ENCODE measurements at places on chromosomes 7 and 10.

- no peak for DNase-seq
Observed at GRCh38 chr7:37901236-37901827, 15.3 kb downstream of the SFRP4 start.

DNA sequence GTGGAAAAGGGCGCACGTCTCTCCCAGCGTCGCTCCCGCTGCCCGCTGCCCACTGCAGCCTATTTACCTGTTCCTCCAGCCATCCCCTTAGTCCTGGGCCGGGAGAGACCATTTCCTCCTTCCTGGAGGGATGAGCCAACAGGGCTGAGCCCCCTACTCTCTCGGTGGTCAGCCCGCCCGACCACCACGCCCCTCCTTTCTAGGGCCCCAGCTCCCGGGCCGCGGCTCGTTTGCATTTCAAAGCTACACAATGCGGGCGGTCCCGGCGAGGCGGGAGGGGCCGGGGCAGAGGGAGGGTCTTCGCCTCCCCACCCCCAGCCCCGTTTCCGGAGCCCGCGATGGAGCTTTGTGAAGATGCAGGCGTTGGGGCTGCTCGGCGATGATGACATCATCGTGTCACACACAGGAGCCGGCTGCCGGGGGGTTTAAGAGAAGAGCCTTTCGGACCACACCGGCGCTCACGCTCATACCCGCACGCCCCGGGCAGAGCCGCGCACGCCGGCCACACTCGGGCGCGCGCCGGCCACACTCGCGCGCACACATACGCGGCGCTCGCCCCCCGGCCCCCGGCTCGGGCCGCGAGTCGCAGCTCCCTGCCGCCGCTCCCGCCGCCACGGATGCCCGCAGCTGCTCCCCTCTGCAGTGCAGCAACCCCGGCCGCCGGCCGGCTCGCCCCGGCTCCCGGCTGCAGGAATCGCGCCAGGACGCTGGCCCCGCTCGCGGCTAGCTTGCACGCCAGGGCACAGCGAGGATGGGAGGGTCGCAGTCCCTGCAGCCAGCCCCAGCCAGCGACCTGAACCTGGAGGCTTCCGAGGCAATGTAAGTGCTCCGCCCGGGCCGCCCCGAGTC lies 107.7 kb upstream of the BTBD16 start:
- no peak for DNase-seq

DNA sequence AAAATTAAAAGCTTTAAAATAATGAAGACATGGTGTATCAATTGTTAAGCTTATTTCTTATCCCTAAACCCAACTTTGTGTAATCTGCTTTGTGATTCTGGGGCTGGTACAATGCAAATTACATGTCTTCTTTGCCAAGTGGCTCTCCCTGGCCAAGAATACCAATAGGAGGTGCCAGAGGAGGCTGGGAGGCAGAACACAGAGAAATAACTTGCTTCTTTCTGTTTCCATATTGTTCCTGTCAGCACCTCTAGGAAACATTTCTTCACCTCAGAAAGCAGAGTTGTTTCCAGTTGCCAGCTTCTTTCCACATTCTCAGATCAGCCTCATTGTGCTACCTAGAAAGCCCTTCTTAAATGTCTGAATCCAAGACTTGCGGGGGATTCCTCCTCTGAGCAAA lies 174.4 kb downstream of the MDFIC start:
- DNase-seq, result no peak

DNA sequence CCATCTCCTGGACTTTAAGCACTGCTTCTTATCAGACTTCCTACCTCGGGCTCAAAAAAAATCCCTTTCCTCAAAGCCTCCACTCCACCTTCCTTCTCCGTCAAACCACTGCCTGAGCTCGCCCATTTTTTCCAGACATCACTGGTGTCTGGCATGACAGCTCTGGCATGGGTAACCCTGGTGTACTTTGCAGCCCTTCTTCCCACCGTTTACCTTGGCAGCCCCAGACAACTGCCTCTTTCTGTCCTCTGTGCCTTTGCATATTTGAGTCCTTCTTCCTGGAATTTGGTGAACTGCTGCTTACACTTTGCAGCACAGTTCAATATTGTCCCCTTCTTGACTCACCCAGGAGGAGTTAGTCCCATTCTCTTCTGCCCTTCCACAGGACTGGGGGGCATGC lies 144.6 kb upstream of the TBX20 start:
- no peak for DNase-seq

DNA sequence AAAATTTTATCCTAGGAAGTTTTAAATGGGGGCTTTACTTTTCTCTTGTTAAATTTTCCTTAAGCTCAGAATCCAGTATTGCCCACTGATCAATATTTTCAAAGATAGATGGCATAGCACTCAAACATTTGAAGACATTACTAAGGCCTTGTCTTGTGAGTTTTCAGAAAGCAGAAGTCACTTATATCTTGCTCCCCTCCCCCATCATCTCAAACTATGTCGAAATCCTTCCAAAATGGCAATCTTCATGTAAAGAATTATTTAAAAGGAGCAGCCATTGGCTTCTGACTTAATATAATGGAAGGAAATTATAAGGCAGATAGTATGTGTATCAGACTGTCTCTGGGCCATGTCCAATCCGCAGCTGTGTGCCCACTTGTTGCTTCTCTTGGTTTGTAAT lies 553.5 kb upstream of the C7orf33 start:
- DNase-seq, result no peak

DNA sequence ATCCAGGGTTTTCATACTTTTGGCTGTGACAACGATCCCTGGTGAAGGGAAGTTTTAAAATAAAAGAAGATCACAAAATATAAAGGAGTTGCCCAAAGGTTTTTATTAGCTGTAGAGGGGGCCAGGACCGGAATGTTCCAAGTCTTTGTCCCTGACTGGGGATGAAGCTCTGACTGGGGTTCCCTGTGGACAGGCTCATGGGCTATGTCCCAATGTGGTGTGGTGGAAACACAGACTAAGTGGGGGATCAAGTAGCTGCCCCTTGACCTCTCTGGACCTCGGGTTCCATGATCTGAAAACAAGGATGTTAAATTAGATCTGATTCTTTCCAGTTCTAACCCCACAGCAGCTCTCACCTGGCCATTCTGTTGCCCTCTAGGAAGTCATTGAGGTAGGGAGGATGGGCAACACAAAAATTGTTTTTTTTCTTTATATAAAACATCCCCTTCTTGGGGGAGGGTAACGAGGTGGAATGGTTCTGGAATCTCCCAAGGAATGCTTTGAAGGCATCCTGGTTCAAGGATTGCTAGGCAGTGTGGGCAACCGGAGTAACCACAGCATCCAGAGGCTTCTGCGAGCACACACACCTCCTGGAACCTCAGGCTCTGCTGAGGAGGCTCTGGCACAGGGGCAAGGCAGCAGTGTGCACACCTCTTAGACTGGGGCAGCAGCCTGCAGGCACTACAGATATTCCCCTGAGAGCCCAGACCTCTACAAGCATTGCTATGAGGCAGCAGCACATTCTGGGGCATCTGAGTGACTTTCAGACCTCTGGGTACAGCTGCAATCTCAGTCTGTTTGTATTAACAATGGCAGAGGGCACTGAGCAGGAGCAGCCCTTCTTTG lies 21.4 kb upstream of the CRYGN start:
- DNase-seq, result no peak

DNA sequence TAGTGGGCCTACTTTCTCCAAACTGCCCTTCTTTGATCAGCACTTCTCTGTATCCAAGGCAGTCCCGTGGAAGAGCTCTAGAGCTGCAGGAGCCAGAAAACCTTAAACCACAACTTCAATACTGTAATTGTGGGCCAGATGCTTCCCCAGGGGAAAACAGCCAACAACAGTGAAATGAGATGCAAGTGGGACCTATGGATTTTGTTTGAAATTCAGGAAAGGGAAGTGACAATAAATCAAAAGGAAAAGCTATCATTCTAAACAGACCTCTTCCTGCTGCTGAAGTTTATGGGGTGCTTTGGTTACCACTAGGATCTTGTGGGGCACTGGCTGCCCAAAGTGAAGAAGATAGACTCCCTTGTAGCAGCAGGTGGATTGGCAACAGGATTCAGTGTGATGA lies 1031.7 kb downstream of the LRMDA start:
- no peak for DNase-seq

DNA sequence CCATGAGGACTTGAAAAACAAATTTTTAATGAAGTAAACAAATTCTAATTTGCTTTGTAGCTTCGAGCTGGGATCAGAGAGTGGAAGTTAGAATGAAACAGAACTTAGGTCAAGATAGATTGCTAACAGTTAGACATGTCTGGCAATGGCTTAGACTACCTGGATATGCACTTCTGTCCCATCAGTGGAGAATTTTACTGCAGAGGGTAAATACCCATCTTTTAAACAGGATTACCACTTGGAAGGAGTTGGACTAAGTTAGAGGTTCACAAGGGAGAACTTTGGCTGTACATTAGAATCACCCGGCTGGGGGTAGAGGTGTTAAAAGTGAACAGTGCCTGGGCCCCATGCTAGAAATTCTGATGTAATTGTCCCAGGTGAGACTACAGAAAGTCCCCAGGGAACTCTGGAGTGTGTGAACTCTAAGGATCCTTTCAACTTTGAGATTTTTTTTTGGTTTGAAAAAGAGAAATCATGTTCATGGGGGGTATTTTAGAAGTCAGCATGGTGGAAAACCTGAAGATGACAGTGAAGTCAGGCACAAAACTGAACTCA lies 35.5 kb downstream of the ENTPD1 start:
- no peak for DNase-seq

- DNase-seq, result no peak
Observed at GRCh38 chr7:156604311-156604710, 36.3 kb upstream of the RNF32 start.

DNA sequence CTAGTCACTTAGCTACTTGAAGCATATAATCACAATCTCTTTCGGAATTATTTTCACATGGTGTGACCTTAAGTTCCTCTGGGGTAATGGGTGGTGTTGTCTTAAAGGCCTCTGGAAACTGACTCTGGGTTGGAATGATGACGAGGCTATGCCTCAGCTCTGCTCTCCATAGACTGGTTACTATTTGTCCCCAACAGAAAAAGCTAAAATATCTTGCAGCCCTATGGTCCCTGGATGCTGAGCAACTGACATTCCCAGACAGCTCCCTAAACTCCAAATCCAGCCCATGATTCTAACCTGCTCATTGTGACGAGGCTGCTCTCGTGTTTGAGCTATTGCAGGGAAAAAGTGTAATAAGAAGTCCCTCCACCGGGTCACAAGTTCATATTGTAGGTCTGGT lies 51.6 kb downstream of the HBP1 start:
- no peak for DNase-seq

- DNase-seq, result no peak
Observed at GRCh38 chr7:51226063-51226755, 90.4 kb downstream of the COBL start.

- DNase-seq, result no peak
Observed at GRCh38 chr7:8435095-8435494, 1.7 kb downstream of the NXPH1 start.
